ENCODE measurements at places on chromosomes 13 and 19. TPM values are rescaled to one million over a fixed set of nuclear protein-coding genes. Genes with fewer than 3 reads are reported as not detected.

Gene GRK1
- total RNA-seq, result not detected

Gene SIAH3
- under 0.01 TPM for total RNA-seq

Gene DBP
- total RNA-seq, result 3.9 TPM

Gene SH2D3A
- not detected for total RNA-seq

Gene LRRC63
- total RNA-seq, result 0.22 TPM

Gene WDR87
- total RNA-seq, result not detected

Gene PLPPR2
- total RNA-seq, result 7.9 TPM

Gene PLIN5
- not detected for total RNA-seq

Gene GPR4
- 0.12 TPM for total RNA-seq

Gene USF2
- total RNA-seq, result 50.4 TPM

Gene ZNF780A
- total RNA-seq, result 25.1 TPM

Gene LACC1
- 15.1 TPM for total RNA-seq

Gene ADAMTS10
- total RNA-seq, result 5.2 TPM

Gene IGFL2
- not detected for total RNA-seq

Gene COL5A3
- 4.8 TPM for total RNA-seq

Gene SIGLEC14
- total RNA-seq, result not detected

Gene GGN
- 0.62 TPM for total RNA-seq

Gene CEACAM4
- not detected for total RNA-seq

Gene EFNB2
- 2.2 TPM for total RNA-seq

Gene KLK2
- not detected for total RNA-seq

Gene ZNF728
- 0.12 TPM for total RNA-seq

Gene PABPC3
- 0.11 TPM for total RNA-seq

Gene RFPL4A
- not detected for total RNA-seq

Gene C19orf33
- total RNA-seq, result not detected

Gene KIRREL2
- total RNA-seq, result not detected

Gene MYBPC2
- not detected for total RNA-seq

Gene RGS9BP
- total RNA-seq, result 0.22 TPM

Gene CCL25
- not detected for total RNA-seq

Gene RFPL4AL1
- total RNA-seq, result not detected

Gene TEX26
- total RNA-seq, result not detected

Gene CGB3
- not detected for total RNA-seq

Gene CBARP
- 4.6 TPM for total RNA-seq

Gene SERP2
- 6.9 TPM for total RNA-seq

Gene FLT1
- 6.2 TPM for total RNA-seq

Gene SIGLEC6
- total RNA-seq, result 0.11 TPM

Gene CHST8
- total RNA-seq, result not detected

Data from uterine smooth muscle cell (primary cell).